ENCODE measurements at places on chromosomes 3 and 15.
A peak's percentile ranks its signal among the peaks of the same experiment; 100 is the strongest.

- DNase-seq, result no peak
These were observed 1.4 kb downstream of the TRIP4 start for GRCh38 chr15:64389036-64389435.

GRCh38 chr3:159733194-159733860, 255.3 kb upstream of the IL12A start:
- no peak for DNase-seq

GRCh38 chr15:34773917-34774316, 19.1 kb upstream of the GJD2 start:
- no peak for DNase-seq

- DNase-seq, result no peak
These were observed 4.5 kb downstream of the MYO9A start for GRCh38 chr15:72113347-72114031.

GRCh38 chr3:24525557-24525956, 30.9 kb upstream of the THRB start:
- DNase-seq, result no peak

- DNase-seq, result no peak
These were observed 559.3 kb upstream of the GRM7 start for GRCh38 chr3:6301626-6302025.

DNA sequence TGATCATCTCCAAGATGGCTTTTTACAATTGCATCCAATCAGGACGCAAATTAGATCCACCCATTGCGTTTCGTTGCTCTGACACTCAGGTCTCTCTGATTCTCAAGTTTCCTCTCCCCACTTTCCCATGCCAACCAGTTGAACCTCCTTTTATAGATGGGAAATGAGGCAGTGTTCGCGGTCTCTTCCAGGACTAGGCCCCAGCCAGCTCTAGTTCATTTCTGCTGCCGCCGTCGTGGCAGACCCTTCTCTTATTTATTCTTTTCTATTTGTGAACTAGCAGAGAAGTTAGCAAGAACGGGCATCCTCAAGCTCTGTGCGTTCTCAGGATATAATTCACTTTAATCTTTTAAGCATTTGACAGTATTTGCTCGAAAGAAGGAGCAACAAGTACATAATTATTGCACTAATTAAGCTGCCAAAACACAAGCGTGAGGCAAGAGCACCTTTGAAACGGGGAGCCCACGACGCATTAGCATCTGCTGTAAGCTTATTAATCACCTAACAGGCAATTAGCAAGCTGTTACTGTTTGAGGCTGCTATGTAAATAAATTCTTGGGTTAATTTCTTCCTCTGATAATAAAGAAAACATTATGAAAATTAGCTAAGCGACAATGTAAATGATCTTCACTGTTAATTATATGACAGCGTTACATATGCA, 246.4 kb upstream of the TLE3 start:
- DNase-seq, result no peak

- DNase-seq, result no peak
These were observed 317.3 kb downstream of the FGF12 start for GRCh38 chr3:192409838-192410683.

DNA sequence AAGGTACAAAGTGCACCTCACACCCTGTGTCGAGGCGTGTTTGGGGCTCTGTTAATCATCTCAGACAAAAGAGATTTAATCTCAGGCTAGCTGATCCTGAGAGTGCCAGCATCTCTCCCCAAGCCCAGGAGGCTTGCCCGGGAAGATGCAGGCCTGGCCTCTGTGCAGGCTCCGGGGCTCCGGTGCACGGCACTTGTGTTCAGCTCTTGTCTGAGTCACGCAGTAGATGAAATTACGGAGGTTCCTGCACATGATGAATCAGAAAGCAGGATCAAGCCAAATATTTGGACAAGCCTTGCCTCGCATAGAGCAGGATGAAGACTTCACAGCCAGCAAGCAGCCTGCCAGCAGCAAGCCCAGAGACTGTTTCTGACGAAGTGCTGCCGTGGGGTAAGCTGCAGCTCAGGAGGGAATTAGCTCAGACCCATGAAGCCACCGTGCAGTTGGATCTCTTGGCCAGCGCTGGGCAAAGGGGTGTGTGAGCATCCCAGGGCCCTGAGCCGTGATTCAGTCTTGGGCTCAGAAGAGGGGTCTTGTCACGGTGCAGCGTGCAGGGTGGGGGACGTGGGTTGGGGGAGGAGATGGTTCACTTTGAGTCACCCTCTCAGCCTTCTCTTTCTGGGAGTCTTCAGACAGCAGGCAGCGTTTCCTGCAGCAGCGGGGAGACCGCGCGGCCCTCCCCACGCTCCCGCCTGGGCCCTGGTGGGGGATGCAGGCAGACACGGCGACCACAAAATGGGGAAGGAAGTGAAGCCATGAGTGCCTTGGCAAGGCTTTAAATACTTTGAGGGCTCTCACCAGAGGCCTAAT, 89.2 kb upstream of the MEF2A start:
- DNase-seq, result peak; percentile 26

DNA sequence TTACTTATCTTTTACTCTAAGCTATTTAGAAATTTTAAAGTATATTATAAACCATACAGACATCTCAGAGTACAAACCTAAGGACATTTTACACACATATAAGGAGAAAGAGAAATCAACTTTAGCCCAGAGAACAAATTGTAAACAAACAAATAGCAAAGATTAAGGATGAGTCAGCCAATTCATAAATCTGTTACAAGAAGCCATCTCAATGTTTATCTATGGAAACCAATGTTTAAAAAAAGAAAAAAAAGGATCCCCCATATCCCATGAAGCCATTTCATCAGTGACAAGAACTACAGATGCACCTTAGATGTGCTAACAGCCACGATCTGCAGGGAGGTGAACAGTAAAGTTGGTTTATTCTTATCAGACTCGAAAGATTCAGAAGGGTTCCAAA, 437.1 kb downstream of the SHQ1 start:
- DNase-seq, result no peak

DNA sequence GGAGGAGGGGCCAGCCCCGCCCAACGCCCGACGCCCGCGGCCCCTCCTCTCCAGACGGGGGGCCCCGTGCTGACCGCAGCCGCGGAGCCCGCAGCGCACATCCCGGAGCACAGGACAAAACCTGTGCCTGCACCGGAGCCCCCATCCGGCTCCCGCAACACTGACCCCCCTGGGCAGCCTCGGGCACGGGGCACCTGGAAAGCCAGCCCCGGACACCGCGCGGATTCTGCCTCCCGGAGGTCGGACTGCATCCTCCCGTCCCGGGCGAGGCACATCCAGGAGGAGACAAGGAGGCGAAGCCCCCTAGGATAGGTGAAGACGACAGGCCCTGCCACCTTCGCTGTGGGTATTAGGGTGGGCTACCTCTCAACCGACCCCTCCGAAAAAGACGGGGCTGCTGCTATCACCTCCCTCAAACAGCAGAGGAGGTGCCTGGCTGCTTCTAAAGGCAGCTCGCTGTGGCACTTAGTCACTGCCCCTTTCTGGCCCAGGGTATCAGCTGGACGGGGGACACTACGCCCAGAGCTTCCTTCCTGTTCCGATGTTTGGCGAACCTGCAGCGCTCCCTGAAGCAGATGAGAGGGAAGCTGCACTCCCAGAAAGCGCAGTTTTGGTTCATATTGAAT, 10.6 kb downstream of the XXYLT1 start:
- no peak for DNase-seq

DNA sequence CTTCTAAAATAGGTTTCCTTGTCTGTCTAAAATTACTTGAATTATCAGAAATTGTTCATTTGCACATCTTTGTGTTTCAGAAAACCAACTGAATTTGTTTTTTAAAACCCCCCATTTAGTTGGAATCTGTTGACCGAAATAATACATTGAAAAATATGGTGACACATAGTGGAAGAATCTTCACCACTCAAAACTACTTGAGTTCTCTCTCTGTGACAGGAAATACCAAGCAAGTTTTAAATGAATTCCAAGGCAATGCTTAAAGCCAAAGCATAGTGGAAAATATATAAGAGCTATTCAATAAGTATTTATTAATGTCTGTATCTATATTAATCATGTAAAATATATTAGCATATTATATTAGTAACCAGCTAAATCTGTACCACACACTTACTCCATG, 224.9 kb upstream of the COL8A1 start:
- DNase-seq, result no peak

GRCh38 chr3:152474585-152474984, 205.9 kb downstream of the MBNL1 start:
- DNase-seq, result no peak

DNA sequence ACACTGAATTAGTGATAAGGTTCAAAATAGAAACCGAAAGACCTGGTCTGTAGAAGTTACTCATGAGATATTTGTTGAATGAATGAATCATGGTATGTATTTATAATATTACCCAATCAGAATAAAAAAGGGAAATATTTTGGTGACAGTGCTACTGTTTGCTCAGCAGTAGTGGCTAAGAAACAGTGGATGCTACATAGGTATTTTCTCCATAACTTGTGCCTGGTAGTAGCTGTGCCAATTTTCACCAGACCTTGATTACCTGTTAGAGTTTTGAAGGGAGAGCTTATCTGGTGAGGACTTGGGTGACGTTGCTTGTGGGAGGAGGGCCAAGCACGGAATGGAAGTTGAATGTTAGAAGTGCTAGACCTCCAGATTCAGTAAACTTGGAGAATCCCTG, 14.3 kb downstream of the LIMD1 start:
- DNase-seq, result no peak

DNA sequence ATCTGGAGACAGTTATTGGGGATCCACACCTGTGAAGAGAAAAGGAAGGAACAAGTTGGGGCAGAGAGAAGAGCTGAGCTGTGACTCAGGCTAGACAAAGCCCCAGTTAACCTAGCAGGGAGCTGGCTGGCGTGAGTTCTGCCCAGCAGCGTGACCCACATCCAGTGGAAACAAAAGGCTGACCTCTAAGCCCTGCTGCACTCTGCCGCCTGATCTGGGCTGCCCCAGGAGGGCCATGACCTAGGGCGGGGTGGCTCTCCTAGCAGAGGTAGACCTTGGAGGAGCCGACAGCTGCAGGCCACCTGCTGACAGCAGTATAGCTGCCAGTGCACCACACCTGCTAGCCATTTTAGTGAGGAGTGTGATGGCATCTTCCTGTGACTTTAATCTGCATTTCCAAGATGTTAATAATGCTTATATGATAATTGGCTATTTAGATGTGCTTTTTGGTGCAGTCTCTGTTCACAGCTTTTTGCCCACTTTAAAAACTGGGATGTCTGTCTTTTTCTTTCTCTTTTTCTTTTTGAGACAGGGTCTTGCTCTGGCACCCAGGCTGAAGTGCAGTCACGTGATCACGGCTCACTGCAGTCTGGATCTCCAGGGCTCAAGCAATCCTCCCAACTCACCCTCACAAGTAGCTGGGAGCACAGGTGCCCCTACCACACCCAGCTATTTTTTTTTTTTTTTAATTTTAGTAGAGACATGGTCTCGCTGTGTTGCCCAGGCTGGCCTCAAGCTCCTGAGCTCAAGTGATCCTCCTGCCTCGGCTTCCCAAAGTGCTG, 78.1 kb downstream of the LSM3 start:
- DNase-seq, result no peak

- DNase-seq, result no peak
These were observed 91.7 kb upstream of the MBNL1 start for GRCh38 chr3:152176998-152177397.

- DNase-seq, result no peak
These were observed 341.3 kb downstream of the LSAMP start for GRCh38 chr3:116103868-116104530.

DNA sequence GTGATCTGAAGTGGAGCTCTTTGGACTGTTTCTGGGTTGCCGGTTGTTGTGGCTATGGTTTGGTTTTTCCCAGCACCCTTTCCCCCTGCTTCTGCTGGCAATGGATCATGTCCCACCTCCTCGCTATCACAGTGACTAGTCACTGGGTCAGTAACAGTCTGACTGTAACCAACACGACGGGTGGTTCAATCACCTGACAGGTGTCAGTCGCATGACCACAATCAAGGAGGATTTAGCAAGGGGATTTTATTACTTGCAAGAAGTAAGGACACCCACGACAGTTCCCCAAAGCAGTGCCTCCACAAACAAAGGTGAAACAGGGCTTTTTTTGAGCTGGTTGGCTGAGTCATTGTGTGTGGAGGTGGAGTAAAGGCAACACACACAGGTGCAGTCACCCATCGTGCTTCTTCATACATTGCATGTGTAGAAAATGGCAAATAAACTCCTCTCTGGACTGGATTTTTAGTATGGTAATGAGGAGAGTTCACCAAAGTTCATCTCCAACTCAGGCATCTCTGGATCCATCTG, 58.8 kb upstream of the FAM3D start:
- DNase-seq, result no peak

DNA sequence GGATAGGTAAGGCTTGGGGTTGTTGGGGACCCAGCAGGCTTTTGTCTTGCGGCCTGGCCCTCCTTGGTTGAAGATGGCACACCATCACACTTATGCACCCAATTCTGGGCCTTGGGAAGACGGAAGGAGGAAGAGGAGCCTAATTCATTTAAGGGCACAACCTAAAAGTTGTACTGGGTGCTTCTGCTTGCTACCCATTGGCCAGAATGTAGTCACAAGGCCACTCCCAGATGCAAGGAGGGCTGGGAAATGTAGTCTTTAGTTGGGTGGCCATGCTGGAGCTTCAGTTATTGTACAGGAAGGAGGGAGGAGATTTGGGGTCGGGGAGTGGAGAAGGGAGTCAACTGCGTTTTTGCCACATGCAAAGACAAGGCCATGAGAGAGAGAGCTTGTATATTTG, 109.2 kb downstream of the TMEM266 start:
- DNase-seq, result no peak

- DNase-seq, result no peak
These were observed 46.0 kb downstream of the GALK2 start for GRCh38 chr15:49215768-49216739.

GRCh38 chr15:92719021-92719420, 63.4 kb upstream of the FAM174B start:
- DNase-seq, result no peak

- no peak for DNase-seq
These were observed 41.8 kb downstream of the NCEH1 start for GRCh38 chr3:172669021-172669420.

GRCh38 chr3:126665959-126666657, 11.2 kb upstream of the TXNRD3 start:
- no peak for DNase-seq

DNA sequence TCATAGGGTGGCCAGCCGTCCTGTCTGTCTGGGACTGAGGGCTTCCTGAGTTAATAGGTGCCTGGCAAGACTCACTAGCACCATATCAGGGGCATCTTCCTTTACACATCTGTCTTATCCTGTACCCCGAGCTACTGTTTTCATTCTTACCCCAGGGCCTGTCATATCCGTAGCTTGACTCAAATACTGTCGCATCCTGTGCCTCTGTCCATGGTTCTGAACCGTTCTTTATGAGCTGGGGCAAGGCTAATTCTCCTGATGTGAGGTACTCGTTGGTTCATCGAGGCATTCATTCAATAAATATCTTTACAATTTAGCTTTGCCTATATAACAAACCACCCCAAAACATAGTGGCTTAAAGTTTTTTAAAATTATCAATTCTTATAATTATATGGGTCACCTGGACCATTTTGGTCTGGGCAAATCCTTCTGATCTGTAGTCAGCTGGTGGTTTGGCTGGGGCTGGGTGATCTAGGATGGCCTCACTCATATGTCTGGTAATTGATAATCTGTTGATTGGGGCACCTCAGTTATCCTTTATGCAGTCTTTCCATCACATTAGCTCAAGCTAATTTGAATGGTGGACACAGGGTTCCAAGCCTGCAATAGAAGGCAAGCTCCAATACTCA, 121.2 kb downstream of the TLE3 start:
- peak; percentile 25 for DNase-seq

GRCh38 chr3:13215940-13216546, 142.8 kb upstream of the IQSEC1 start:
- no peak for DNase-seq

All from stimulated activated CD8-positive, alpha-beta memory T cell treated with anti-CD3 and anti-CD28 coated beads, Interleukin-4, amount 100 ng/mL, for 24 hours (primary cell).